Fibroblast of mammary gland (primary cell): ENCODE measurements at places on chromosomes 4 and X.
A peak's percentile ranks its signal among the peaks of the same experiment; 100 is the strongest.

DNA sequence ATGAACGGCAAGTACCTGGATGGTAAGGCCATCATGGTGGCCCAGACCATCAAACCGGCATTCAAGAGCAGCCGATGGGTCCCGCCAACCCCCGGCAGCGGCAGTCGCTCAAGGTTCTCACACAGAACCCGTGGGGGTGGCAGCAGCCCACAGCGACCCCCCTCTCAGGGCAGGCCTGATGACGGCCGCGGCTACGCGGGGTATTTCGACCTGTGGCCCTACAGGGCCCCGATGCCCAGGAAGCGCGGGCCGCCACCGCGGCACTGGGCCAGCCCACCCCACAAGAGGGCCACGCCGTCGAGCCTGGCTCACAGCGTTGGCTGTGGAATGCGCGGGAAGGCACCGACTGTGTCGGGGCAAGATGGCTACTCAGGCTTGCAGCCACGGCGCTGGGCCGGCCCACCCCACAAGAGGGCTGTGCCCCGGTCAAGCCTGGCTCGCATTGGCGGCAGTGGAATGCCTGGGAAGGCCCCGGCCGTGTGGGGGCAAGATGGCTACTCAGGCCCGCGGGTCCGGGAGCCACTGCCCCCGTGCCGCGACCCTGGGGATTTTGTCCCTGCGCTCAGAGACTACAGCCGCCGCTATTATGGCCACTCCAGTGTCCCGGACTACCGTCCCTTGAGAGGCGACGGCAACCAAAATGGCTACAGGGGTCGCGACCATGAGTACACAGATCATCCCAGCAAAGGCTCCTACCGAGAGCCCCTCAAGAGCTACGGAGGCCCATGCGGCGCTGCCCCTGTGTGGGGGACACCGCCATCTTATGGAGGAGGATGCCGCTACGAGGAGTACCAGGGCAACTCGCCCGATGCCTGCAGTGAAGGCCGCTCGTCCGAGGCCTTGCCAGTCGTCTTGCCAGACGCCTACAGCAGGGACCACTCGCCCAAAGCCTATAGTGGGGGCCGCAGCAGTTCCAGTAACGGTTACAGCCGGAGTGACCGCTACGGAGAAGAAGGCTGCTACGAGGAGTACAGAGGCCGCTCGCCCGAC lies 731 bp downstream of the RBMXL3 start:
- DNase-seq = no peak

GRCh38 chr4:125115476-125115875 lies 199.3 kb upstream of the FAT4 start:
- peak; percentile 30 for DNase-seq

- DNase-seq = no peak
Observed at GRCh38 chr4:23929248-23929647, 39.4 kb upstream of the PPARGC1A start.

DNA sequence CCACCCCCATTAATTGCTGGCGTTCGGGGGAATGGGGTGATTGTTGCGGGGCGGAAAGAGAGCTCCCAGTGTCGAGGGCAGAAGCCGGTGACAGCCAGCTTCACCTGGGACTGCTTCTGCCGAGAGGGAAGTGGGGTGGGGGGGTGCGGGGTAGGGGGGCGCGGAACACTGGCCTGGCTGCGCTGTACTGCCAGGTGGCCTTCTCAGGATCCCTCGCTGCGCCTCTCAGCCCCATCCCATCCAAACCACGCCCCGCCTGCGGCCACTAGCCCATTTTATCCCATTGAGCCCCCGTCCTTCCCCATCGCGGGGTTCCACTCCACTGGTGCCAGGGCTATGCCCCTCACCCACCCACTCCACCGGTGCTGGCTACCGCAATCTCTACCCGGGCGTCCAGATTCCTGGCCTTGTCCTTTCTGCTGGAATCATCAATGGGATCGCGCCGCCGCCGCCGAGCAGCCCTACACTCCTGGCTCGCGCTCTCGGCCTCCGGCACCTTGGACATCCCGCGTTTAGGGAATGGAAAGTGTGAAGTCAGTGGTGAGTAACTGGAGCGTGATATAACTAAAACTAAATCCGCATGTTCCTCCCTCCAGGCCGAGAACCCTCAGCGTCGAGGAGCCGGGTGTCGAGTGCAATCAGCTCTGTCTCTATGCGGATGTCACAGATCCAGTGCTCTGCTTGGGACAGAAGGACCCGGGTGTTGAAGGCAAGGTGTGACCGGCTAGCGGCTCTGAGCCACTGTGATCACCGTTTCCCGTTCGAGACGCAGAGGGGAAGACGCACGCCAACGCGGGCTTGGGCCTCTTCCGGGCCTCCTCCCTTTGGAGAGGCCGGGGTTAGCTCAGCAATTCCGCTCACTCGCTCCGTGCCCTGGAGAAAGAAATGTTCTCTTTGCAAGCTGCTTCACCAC lies 20.5 kb downstream of the NKX3-2 start:
- no peak for DNase-seq

DNA sequence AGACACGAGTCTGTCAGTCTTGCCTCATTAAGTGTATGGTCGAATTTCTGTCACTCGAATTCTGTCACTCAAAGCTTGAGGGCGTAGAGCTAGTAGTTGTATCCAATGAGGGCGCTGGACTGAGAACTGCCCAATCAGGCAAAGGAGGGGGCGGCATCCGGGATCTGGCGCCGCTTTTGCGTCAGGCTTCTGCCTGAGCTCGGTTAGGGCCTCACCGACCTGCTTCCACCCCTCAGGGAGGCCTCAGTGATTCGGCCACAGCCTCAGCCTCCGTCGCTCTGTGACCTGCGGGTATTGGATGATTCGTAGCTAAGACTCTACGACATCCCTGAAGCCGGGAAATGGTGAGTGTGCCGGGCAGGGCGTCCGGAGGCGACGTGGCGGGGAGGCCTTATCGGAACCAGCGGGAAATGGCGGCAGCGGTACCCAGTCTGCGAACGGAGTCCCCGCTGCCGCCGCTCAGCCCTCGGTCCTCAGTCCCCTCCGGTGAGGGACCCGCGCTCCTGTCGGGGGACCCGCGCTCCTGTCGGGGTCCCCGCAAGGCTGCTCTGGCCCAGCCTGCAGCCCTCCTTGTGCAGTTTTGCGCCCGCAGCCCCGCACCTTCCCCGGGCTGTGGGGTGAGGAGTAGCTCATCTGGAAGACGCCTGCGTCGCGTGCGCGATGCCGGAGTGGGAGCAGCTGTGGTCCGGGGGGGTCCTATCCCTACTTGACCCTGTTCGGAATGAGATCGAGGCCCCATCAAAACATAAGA lies 88.3 kb downstream of the ZNF718 start:
- DNase-seq = peak; percentile 90

- peak; percentile 3 for DNase-seq
Observed at GRCh38 chrX:64093761-64094160, 111.7 kb downstream of the AMER1 start.

DNA sequence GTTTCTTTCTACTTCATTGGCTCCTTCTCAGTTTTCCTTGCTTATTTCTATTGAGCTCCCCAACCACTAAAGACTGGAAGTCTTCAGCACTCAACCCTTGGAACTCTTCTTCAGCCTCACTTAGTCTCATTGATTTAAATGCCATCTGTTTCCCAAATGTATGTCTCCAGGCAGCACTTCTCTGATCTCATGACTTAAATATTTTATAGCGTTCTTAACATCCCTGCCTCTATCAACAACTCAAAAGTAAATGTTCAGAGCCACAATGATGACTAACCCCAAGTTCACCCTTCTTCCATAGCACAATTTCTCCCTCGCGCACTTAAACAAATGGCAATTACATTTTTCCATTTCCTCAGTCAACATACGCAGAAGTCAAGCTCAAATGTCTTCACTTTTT lies 1393.3 kb downstream of the ARAP2 start:
- DNase-seq = peak; percentile 17

DNA sequence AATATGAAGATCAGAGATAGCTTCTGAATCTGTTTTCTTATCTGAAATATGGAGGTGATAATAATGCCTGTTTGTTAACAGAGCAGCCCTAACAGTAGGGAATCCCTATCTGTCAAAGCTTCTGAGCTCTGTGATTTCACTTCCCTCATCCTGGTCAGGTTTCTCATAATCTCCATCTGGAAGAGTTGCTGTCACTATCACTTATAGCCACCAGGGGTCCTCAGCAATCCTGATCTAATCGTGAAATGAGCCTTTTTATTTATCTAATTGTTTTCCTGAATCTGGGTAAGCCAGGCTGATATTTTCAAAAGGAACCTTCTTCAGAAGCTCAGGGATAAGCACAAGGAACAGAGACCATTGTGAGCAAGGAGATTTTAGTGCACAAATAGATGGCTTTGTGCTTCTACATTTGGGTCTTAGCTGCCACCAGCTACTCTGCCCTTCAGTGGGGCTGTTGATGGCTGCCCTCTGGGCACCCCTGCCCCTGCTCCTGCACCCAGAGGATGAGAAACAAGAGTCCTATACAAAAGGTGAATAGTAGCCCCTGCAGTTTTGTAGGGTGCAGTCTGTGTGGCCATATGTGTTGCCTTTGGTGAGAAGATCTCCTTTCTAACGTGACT lies 196.4 kb upstream of the RADX start:
- DNase-seq = peak; percentile 28

GRCh38 chr4:124318292-124318691 lies 394.2 kb downstream of the ANKRD50 start:
- DNase-seq = no peak

GRCh38 chr4:106032851-106033286 lies 137.6 kb downstream of the NPNT start:
- DNase-seq = peak; percentile 63

- no peak for DNase-seq
Observed at GRCh38 chr4:54607067-54607466, 50.7 kb upstream of the KIT start.

DNA sequence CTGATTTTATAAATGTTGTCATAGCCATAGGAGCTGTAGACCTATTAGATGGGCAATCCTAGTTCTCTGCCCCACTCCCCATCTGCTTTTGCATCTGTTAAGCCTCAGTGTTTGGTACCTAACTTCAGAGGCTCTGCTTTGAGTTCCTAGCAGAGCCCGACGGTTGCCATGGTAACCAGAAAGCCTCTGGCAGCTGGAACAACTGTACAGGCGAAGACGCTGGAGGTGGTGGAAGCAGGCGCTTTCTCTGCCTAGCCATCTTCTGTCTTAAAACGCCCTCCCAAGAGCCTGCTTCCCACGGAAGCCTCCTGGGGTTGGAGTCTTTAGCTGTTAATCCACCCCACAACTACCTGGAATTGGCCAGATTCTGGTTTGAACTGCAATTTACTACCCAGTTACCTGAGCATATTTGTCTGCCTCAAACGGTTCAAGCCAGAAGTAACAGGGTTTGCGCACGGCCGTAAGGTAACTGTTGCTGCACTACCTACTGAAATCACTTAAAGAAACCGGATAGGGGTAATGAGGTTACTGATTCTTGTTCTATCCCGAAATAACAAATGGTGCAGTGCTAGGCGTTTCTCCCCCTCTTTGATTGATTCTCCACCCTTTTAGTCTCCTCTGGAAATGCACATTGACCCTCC lies 1.0 kb upstream of the GABRG1 start:
- no peak for DNase-seq

GRCh38 chr4:20529691-20530090 lies 170.6 kb upstream of the PACRGL start:
- no peak for DNase-seq

GRCh38 chrX:38278682-38279081 lies 48.6 kb downstream of the RPGR start:
- peak; percentile 65 for DNase-seq

GRCh38 chr4:94831607-94832006 lies 73.9 kb downstream of the BMPR1B start:
- DNase-seq = no peak

DNA sequence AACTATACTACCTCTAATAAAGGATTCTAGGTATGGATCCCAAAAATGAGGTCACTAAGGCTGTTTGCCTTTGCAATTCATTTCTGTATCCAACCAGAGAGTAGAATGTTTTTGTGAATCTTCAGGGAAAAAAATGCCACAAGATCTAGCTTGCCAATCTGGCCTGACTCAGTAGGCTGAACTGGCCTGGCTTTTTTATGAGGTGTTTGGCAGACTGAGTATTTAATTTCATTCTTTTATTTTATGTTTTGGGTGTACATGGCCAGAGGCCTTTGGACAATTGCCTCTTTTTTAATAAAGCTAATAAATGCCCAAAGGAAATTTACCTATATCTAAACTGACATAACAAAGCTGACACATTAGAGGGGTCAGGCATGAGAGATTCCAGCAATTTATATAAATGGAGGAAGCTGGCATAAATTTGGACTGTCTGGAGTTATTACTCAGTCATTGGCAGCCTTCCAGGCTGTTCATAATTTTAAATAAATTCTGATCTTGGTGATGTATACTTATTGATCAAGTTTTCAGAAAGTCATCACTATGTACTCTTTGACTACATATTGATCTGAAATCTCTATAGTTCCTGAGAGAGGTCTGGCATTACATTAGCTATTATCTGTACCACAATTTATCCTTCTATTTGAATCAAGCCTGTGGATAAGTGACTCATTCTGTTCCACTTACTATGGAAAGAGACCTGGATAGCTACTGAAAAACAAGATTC lies 376.4 kb upstream of the NOCT start:
- peak; percentile 16 for DNase-seq

DNA sequence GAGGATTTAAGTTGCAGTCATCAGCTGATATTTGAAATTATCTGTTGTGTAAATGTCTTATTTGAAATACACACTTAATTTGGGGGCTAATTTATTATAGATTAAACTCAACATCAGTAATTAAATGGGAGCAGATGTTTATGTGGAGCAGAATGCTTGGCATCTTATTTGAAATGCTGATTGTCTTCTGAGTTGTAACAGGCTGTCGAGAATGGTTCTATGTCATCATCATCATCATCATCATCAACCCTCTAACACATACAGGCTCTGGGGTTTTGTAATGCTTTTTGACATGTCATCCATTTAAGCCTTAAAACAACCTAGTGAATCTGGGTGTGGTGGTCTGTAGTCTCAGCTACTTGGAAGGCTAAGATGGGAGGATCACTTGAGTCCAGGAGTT lies 8.2 kb downstream of the MTMR1 start:
- no peak for DNase-seq

GRCh38 chr4:28310926-28311325 lies 1450.3 kb downstream of the STIM2 start:
- peak; percentile 63 for DNase-seq

GRCh38 chr4:111492496-111492895 lies 652.8 kb upstream of the FAM241A start:
- no peak for DNase-seq

DNA sequence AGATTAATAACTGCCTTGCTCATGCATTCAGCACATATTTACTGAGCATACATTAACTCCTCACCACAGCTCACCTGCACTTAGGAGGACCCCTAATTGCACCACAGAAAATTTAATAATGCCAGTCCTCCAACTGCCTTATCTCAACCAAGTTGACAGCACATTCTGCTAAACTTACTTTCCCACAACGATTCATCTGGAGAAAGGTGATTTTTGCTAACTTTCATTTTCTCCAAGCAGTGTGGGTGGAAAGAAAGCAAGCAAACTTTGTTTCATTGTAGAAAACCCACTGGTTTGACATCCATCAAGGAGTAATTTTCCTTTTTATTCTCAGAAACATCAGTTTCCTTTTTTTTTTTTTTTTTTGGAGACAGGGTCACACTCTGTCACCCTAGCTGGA lies 49.1 kb downstream of the RASGEF1B start:
- no peak for DNase-seq

DNA sequence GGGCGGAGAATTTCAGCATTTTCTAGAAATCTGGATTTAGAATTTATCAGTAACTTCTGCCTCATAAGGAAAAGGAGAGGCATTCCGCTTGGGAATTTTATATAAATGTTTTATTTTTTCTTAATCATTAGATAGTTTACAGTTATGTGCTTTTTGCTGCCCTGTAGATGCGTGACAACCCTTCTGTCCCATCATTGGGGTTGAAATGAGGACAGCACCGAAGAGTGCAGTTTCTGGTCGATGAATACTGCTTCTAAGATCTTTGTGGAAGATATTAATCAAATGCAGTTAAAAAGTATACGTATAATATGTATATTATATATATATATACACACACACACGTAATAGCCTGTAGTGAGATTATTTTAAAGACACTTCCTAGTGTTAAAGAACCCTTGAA lies 1.5 kb downstream of the RBPJ start:
- no peak for DNase-seq
